Hippocampal formation (tissue), 2 donors: ENCODE measurements at places on chromosomes 5 and 9.
A peak's percentile ranks its signal among the peaks of the same experiment; 100 is the strongest.

- DNase-seq, result no peak
These were observed 42.3 kb upstream of the ZSWIM6 start for GRCh38 chr5:61289669-61290306.

DNA sequence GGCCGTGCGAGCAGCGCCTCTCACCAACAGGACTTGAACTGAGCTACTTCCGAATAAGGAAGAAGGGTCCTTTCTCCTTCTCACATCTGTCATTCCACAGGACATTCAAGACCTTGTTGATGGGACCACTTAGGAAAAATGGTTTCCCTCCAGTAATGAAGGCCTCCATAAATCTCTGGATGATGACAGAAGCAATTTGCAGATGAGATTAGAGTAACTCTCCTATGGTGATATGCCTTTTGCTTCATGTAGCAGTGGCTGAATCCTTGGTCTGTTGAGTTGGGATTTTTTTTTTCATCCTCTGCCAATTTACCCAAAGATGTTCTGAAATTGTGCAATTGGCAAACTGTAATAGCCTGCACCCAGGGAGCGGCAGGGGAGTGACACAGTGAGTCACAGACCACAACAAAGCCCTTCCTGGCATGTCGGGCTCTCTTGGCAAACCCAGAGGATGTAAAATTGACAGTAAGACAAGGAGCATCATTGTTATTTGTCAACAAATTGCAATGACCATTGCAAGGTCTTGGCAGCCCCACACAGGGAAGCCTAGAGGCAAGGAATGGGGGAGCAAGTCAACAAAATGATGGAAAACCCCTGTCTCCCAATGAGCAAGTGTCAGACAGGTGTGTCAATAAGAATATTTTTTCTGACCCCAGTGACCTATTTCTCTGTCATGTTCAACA, 275.9 kb downstream of the ACTL7B start:
- DNase-seq, result peak; percentile 17

DNA sequence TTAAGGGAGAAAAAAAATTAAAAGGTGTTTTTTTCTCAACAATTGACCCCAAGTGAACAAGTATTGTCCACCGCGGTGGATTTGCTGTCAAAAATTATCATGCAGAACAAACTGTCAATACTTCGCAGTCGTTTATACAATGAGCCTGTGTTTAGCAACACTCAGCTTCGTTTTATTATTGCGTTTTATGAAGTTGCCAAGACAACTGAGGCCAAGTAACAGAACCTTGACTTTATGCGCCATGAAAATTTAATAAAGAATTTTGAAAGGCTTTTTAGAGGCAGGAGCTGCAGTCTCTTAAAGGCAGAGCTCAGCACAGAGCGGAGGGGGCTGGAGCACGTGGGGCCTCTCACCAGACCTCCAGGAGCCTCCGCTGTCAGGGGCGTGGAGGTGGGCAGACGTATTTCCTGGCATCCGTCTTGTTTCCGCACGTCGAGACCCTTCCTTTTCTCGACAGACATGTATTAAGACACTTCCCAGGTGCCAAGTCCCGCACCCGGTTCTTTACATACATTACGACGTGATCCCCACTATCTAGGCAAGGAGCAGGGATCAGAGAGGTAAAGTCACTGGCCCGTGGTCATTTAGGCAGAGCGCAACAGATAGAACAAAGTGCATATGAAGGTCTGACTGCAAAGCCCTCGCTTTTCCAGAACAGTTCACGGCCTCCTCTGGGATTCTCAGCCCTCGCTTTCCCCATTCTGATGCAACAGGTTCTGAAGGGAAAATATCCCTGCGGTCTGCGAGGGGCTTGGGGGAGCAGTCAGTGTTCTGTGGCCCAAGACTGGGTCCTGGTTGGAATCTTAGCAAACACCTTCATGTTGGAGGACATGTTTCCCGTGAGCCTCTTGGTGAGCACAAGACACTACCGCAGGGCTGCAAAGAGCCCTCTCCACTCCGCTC, 164.4 kb downstream of the DAB2IP start:
- no peak for DNase-seq

- no peak for DNase-seq
These were observed 24.5 kb downstream of the DDX31 start for GRCh38 chr9:132645306-132645705.

GRCh38 chr5:37738865-37739488, 100.9 kb downstream of the GDNF start:
- DNase-seq, result no peak

DNA sequence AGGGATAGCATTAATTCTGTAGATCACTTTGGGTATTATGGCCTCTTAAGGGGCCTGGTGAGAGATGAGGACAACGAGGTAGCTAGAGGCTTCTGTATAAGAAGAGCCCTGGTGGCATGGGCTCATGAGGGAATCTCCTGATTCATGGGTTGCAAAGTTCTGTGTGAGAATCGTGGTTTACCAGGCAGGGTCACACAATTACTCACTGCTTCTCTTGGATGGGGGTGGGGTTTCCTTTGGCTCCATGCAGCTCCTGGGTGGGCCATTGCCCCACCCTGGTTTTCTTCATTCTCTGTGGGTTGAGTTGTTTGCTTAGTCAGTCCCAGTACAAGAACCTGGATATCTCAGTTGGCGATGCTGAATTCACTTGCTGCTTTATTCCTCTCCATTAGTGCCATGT, 30.9 kb upstream of the TNFSF15 start:
- no peak for DNase-seq

DNA sequence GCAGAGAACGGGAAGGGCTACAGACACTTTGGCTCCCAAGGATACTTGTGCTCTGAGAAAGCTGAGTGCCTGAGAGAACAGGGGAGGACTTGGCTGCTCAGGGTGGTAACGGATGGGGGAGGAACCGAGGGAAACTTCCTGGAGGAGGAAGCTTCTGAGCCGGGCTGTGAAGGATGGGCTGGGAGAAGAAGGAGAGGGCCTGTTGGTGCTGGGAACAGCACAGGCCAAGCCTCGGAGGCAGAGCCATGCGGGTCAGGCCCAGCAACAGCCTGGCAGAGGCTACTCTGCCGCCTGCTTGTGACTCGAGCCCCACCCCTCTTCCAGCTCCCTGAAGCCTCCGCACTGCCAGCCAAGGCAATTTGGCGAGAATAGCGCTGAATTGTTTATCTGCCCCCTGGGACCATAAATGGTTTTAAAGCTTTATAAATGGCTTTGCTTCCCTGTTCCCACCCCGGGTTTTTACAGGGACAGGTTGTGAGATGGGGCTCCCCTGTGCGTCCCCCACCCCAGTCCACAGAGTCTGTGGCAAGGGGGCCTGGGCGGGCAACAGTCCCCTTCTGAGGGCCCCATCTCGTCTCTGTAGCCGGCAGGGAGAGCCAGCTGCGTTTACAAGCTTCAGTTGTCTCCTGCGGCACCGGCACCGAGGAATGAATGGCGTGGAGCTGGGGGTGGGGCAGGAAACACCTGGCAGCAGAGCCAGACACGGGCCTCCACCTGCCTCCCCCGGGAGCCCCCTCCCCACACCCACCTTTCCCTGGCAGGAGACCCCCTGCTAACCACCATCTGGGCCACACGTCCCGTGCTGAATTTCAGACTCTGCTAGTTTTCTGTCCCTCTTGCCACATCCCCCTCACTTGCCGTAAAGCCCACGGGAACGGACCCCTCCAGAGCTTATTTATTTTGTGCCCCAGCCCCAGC, 24.4 kb downstream of the FAM163B start:
- DNase-seq, result no peak

DNA sequence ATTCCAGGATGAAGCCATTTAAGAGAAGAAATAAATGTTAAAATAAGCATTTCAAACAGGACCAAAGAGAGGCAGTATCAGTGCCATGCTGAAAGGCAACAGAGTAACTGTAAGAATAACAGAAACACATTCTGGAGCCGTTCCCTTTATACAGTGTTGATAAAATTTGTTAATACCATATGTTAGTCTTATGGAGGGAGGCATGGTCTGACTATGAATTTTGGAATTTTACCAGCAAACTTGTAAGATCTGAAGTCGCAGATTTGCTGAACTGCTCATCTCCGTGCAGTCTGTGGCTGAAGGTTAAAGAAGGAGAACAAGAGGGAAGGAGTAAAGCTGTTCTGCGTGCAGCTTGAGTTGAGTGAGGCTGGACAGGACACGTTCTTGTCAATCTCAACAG, 508.4 kb downstream of the NFIB start:
- DNase-seq, result no peak

GRCh38 chr5:95995962-95996489, 34.4 kb upstream of the ELL2 start:
- no peak for DNase-seq
